ENCODE measurements at places on chromosomes 11 and 22. TPM values are rescaled to one million over a fixed set of nuclear protein-coding genes. Genes with fewer than 3 reads are reported as not detected.

GRCh38 chr22:46072110-46072881, 78.0 kb upstream of the PPARA start:
- no peak for DNase-seq

SELENOM gene
- total RNA-seq = 8.8 TPM

- DNase-seq = peak; percentile 60
Observed at GRCh38 chr11:75582895-75583717, 21.1 kb downstream of the SERPINH1 start.

- peak; percentile 95 for DNase-seq
Observed at GRCh38 chr11:3058753-3059664, 1.8 kb upstream of the CARS1 start.

PAMR1 gene
- not detected for total RNA-seq
